Mesothelial cell of epicardium (in vitro differentiated cells): ENCODE measurements at places on chromosomes 7 and 10.

DNA sequence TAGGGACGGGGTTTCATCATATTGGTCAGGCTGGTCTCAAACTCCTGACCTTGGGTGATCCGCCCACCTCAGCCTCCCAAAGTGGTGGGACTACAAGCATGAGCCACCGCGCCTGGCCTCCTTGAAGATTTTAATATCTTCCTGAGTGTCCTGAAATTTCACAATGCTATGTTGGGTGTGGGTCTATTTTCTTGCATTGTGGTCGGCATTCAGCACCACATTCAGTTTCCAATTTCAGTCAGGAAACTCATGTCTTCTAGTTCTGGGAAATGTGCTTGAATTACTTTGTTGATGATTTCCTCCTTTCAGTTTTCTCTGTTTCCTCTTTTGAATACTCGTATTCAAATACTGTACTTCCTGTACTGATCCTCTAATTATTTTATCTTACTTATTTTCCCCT, 49.3 kb upstream of the IL6 start:
- DNase-seq, result no peak
- no peaks in the 10 kb centered on the region for H3K4me1 ChIP-seq
- H3K27me3 ChIP-seq, result no peaks in the 10 kb centered on the region
- peaks cover 1% of the 10 kb centered on the region for H3K36me3 ChIP-seq

DNA sequence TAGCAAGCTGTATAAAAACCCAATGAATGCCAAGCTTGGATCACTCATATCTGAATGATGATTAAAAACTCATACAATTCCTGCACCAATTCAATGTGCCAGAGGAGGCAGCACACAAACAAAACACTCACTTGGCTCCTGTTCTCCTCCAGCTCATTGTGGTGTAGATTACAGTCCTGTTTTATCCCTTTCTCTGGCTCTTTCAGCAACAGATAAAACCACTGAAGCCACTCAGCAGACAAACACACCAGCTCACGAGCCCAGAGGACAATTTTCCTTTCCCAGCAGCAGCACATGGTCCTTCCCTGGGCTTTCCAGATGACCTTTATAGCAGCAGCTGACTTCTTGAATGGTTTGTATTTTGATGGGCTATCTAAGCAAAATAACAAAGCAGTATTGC, 107.3 kb upstream of the STARD3NL start:
- peaks cover 3% of the 10 kb centered on the region for H3K4me1 ChIP-seq
- H3K4me3 ChIP-seq, result no peak overlapping the region
- H3K27ac ChIP-seq, result no peak overlapping the region
- H3K36me3 ChIP-seq, result no peaks in the 10 kb centered on the region
- DNase-seq, result no peak

DNA sequence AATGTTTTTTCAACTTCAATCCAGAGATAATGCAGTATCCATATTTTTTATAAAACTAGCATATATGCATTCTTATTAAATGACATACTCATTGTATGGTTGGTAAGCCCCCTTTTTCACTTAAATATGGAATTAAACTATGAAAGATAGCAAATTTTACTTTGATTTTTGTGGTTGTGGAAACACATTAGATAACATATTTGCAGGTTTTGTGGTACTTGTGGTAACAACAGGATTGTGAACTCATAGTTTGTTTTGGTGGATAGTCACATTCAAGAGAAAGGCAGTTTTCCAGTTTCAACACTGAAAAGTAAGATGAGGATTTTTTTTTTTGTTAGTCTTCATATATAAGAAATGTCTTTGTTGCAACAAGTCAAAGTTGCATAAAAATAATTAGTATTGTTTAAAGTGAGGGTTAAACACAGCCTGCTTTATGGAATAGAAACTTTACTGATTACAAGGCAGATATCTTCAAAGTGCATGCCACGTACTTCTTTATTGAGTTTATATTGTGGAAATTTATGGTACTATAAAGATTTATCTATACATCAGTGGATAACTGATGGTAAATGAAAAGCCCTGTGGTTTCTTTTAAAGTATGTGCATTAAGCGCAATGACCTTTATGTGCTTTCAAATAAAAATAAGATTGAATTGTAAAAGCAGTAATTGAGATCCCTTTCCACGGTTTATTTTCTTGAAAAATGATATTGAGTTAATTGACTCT, 39.7 kb upstream of the SEMA3D start:
- DNase-seq, result no peak
- peaks cover 6% of the 10 kb centered on the region for H3K36me3 ChIP-seq
- H3K27ac ChIP-seq, result peak overlapping the region; percentile 94
- H3K4me3 ChIP-seq, result no peak overlapping the region
- H3K27me3 ChIP-seq, result no peaks in the 10 kb centered on the region

GRCh38 chr7:32871624-32872371, 19.8 kb downstream of the KBTBD2 start:
- H3K4me1 ChIP-seq, result peaks cover 2% of the 10 kb centered on the region
- no peak overlapping the region for H3K4me3 ChIP-seq
- no peaks in the 10 kb centered on the region for H3K27me3 ChIP-seq
- no peak for DNase-seq
- no peak overlapping the region for H3K27ac ChIP-seq
- peaks cover 48% of the 10 kb centered on the region for H3K36me3 ChIP-seq

DNA sequence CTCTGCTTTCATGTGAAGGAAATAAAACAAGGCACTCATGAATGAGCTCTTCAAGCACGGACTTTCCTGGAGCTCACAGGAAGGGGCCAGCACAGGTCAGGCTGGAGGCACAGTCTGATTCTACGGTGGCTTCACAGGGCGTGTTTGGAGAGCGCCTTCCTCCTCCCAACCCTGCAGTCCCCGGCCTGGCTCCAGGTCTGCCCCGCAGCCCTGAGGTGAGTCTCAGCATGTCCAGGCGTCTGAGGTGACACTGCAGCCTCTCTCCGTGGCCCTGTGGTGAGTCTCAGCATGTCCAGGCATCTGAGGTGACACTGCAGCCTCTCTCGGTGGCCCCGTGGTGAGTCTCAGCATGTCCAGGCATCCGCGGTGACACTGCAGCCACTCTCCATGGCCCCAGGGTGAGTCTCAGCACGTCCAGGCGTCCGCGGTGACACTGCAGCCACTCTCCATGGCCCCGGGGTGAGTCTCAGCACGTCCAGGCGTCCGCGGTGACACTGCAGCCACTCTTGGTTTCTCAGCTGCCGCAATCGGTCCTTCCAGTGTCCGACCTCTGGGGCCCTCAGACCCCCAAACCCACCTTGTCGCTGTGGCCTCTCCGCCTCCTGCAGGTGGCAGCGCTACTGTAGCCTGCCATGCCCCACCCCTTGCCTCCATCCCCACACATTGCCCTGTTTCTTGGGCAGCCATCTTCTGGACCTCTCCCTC, 381.7 kb downstream of the DNAJB6 start:
- no peak overlapping the region for H3K27ac ChIP-seq
- H3K27me3 ChIP-seq, result peaks cover 50% of the 10 kb centered on the region
- no peaks in the 10 kb centered on the region for H3K36me3 ChIP-seq
- no peak overlapping the region for H3K4me3 ChIP-seq

DNA sequence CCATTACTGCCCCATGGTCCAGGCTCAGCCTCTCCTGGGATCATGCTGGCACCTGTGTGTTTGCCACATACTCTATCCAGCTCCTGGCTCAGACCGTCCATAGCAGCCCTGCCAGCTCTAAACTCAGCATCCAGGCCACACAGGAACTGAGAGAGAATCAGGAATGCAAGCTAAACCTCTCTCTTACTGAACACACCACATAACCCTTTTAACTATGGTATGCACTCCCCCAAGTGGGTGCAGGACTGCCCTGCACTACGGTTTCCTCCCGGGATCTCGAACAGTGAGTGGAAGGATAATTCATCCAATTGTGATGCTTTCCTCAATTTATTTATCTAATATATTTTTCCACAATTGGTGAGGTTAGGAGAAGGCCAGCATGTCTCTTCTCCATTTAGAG, 17.1 kb upstream of the ZNF800 start:
- no peaks in the 10 kb centered on the region for H3K36me3 ChIP-seq
- no peak overlapping the region for H3K27ac ChIP-seq
- H3K27me3 ChIP-seq, result peaks cover 58% of the 10 kb centered on the region
- DNase-seq, result no peak
- no peak overlapping the region for H3K4me3 ChIP-seq
- H3K4me1 ChIP-seq, result no peaks in the 10 kb centered on the region
